Mucosa of descending colon (tissue), 3 donors: ENCODE measurements at places on chromosomes 11 and 22.
A peak's percentile ranks its signal among the peaks of the same experiment; 100 is the strongest.

DNA sequence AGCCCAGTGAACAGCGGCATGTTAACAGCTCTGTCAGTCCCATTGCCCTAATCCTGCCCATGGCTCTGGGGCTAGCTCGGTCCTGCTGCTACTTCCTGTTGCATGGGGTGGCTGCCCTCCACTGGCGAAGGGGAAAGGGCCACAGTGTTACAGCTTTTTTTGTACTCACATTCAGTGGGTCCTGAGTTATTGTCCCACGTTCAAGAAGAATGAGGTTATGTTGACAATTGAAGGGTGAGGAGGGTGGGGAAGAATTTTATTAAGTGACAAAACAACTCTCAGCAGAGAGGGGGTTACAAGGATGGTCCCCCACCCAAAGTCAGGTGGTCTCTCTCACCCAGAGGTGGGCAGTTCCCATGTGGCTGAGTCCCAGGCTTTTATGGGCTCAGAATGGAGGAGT lies 17.7 kb upstream of the MS4A7 start:
- no peak for DNase-seq

- DNase-seq: peak; percentile 94
These were observed 40.6 kb downstream of the WEE1 start for GRCh38 chr11:9613830-9614762.

DNA sequence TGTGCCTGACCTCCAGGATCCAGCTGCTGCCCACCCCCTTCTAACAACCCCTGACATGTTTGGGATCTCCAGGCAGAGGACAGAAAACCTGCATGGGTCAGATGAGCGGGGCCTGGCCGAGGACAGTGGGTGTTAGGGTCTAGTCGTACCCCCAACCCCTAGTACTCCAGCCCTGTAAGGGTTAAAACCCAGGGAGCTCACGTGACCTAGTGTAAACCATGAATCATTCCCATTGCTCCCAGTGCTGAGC lies 89.1 kb upstream of the CRYBB3 start:
- DNase-seq: no peak

GRCh38 chr11:63551889-63552266 lies 11.3 kb downstream of the PLAAT2 start:
- no peak for DNase-seq

- DNase-seq: peak; percentile 45
These were observed 171.4 kb upstream of the CTSC start for GRCh38 chr11:88508759-88509581.

DNA sequence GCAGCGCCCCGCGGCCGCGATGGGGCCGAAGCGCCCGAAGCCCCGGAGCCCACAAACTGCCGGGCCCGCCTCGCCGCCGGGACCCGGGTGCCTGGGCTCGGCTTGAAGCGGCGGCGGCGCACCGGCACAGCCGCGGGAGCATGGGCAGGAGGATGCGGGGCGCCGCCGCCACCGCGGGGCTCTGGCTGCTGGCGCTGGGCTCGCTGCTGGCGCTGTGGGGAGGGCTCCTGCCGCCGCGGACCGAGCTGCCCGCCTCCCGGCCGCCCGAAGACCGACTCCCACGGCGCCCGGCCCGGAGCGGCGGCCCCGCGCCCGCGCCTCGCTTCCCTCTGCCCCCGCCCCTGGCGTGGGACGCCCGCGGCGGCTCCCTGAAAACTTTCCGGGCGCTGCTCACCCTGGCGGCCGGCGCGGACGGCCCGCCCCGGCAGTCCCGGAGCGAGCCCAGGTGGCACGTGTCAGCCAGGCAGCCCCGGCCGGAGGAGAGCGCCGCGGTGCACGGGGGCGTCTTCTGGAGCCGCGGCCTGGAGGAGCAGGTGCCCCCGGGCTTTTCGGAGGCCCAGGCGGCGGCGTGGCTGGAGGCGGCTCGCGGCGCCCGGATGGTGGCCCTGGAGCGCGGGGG lies 346 bp downstream of the FJX1 start:
- DNase-seq: peak; percentile 41

DNA sequence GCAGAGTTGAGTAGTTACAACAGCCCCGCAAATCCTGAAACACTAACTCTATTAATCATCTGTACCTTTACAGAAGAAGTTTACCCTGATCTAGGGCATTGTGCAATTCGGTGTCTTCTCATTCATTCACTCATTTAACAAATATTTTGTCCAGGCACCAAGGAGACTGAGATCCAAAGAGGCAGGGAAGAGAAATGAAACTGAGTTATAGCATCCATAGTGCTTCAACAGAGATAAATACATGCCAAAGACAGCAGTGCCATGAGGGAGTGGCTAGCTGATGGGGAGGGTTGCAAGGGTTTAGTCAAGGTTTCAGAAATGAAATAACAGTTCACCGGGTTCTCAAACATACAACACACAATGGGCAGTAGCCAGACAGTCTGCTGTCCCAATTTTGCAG lies 40.2 kb upstream of the MTNR1B start:
- no peak for DNase-seq

- DNase-seq: no peak
These were observed 1339.2 kb upstream of the TENM4 start for GRCh38 chr11:80779905-80780605.

GRCh38 chr11:114132417-114132816 lies 72.9 kb downstream of the ZBTB16 start:
- DNase-seq: no peak

DNA sequence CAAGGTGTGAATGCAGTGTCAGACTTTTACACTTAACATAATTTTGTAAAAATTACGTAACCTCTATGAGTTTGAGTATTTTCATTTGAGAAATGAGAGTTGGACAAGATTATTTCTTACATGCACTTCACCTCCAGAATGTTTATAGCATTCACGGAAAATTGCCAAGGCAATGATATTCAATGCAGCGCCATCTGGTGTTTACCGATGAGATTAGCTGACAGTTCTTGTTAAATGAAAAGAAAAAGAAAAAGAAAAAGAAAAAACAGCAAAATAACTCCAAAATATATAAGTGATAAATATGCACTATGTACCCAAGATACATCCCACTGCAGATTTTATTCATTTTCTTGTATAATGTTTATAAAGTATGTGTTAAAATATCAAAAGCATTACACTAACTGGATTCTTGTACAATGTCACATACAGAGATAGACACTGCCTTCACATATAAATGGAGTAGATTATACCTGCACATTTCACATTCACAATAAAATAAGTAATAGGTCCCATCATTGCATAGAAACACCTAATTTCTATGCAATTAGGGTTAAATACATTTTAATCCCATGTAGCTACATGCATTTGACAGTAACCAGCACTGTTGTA lies 976.3 kb upstream of the FAT3 start:
- DNase-seq: peak; percentile 51

DNA sequence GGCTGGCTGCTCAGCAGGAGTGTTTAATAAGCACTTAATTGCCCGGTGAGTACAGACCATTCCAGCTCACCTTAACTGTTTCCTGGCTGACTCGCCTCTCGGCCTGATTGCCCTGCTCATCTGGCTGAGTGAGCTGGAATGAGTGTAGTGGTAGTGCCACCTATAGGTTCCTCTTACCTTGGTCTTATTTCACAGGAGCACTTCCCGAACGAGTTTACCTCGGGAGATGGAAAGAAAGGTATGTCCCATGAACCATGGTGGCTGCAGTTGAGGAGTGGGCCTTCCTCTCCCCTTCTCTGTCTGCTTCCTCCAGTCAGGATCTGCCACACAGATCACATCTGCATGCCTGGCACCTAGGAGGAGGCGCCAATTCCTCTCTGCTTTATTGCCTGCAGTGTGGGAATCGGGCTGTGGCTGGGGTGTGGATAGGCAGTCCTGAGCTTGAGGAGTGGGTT lies 26.7 kb downstream of the UPB1 start:
- peak; percentile 49 for DNase-seq

DNA sequence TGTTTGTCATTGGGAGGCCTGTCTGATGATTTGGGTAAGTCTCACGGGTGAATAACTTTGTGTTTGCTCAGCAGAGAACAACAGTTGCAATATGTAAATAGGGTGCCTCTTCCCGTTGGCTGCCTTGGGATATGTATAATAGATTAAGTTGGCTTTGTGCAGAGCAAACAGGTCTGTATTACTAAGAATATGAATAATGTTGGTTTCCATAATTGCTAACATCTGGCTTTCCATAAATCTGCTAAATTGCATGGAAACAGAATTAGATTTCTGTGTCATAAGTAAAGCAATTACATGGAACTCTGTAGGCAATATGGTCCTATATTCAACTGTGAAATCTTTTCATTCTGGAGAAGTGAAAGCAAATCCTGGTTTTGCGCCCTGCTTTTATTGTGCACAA lies 636.0 kb upstream of the ANO5 start:
- DNase-seq: no peak

DNA sequence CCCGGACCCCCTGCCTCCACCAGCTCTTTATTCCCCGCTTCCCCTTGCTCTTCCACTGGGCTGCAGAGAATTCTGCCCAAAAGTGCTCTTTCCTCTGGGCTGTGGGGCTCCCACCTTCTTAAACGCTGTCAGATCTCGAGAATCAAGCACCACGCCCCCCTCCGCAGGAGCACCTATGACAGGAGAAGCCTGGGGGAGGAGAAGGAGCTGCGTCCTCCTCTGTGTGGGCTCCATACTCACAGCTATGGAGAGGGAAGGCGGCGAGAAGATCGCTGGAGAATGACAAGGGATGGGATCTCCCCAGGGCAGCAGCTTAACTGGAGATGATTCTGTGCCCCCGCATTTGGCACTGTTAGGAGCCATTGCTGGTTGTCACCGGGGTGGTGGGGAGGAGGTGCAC lies 19.7 kb downstream of the SHISAL1 start:
- no peak for DNase-seq

DNA sequence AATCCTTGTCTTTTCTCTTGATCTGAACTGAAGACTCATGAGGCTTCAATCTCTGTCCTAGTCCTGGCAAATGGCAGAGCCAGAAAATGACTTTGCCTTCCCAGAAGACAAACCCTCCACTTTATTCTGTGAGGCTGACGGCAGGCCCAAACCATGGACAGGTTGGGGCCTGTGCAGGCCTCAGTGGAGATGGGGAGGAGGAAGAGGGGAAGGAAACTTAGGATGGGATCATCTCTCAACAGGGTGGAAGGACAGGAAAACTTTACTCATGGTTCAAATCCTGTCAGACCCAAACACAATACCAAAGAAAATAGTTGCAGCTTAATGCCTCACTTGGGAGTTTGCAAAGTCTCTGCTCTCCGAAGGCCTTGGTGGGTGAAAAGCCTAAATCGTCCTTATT lies 9.8 kb downstream of the RPL27A start:
- DNase-seq: no peak

- DNase-seq: no peak
These were observed 34.8 kb upstream of the TMEM135 start for GRCh38 chr11:87002918-87003317.

GRCh38 chr22:49015459-49015858 lies 812.2 kb downstream of the BRD1 start:
- no peak for DNase-seq

GRCh38 chr11:29483831-29484230 lies 533.0 kb downstream of the KCNA4 start:
- DNase-seq: no peak

DNA sequence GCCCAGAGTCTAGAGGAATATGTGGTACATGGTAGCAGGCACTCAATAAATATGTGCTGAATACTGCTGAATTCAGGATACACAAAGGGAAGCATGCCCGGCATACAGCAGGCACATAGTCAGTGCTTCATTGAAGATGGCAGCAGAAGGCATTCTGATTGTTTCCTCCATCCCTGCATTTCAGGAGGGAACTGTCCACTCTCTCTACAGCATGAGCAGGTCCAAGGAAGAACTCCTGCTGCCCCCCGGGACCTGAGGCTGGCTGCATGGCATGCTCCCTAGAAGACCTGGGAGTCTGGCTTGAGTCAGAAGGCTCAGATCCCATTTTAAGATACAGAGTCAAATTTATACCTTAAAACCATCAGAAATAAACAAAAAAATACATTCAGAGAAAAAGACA lies 319.3 kb upstream of the NARS2 start:
- no peak for DNase-seq

GRCh38 chr22:50444663-50445062 lies 30.2 kb downstream of the SBF1 start:
- peak; percentile 48 for DNase-seq

- DNase-seq: no peak
These were observed 237.5 kb upstream of the CCDC90B start for GRCh38 chr11:83523676-83524075.

GRCh38 chr22:27135031-27135981 lies 477.9 kb downstream of the MIAT start:
- DNase-seq: no peak

DNA sequence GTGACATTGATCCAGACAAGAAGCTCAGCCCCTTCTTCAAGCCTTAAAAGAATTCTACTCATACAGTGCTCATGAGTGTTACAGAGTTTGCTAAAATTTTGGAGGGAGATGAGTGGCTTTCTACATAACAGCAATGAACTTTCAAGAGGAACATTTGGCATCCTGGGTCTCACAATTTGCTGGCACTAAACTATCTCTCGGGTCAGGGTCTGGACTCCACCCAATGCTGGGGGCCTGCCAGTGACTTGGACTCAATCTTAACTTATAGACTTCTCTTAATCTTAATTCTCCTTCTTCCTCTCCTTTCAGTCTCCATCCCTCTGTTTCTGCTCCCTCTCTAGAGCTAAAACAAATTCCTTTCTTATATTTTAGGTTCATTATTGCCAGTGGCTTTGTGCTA lies 317.9 kb downstream of the TMEM135 start:
- DNase-seq: no peak
